ENCODE measurements at places on chromosomes 12 and 14.

DNA sequence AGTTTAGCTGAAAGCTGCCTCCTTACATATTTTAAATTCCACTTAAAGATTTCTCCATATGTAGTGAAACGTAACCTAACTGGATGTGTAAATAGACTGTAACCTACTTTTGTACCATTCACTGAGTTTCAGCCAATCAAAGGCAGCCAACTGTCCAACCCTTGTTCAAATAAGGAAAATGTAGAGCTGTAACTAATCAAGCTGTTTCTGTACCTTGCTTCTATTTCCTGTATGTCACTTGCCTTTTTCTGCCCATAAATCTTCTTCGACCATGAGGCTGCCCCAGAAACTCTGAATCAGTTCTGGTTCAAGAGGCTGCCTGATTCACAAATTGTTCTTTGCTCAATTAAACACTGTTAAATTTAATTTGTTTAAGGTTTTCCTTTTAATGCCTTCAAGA is 6.3 kb downstream of the SLC7A8 start:
- H3K36me3 ChIP-seq, result no peaks in the 10 kb centered on the region
- peaks cover 31% of the 10 kb centered on the region for H3K27me3 ChIP-seq
- no peak for DNase-seq
- H3K4me3 ChIP-seq, result no peak overlapping the region

GRCh38 chr14:105527826-105528585 is 1.6 kb downstream of the TMEM121 start:
- H3K27me3 ChIP-seq, result peaks cover 28% of the 10 kb centered on the region
- H3K4me1 ChIP-seq, result no peaks in the 10 kb centered on the region

DNA sequence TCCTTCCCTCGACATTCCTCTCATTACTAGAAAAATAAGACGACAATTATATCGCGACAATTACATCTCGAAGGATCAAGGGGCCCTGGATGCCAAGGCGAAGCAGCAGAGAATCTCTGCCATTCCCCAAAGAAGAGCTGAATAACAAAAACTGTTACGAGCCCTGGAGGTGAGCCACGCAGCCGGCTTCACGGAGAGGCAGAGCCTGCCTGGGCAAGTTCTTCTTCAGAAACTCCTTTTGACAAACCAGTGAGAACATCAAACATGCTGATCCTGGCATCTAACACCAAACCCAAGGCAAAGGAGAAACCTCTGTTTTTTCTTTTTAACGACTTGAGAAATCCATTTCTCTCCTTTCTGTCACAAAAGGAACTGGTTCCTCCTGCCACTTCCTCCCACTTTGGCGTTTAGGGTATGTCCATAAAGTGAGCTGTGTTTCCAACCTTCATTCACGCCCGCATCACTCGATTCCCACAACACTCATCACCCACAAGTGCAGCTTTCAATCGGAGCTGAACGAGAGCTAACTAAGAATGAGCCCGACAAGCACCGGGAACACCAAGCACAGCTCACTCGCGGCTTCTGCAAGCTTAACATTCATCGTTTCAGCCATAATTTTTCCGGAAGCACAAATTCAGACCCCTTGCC is 21.5 kb downstream of the CCDC88C start:
- peak overlapping the region; percentile 93 for H3K27ac ChIP-seq
- no peak for DNase-seq
- H3K4me1 ChIP-seq, result peaks cover 79% of the 10 kb centered on the region
- H3K4me3 ChIP-seq, result peak overlapping the region; percentile 54
- H3K36me3 ChIP-seq, result peaks cover 21% of the 10 kb centered on the region

DNA sequence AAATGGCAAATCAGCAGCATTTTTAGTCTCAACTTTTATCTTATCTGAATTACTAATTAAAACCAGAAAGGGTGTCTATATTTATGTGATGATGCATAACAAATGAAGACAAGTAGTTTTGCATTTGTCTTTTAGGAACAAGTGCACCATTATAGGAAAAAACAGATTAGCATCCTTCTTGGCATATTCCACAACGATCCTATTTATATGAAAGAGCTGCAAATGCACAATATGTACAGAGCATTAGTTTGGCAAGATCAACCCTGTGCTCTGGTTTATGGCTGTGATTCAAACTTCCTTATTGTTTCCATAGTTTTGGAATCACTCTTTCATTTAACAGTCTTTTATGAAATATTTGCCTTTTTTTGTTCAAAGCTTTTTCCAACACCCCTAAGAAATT is 486.8 kb downstream of the KCNH5 start:
- H3K4me3 ChIP-seq, result no peak overlapping the region
- no peaks in the 10 kb centered on the region for H3K36me3 ChIP-seq
- no peak for DNase-seq
- no peaks in the 10 kb centered on the region for H3K4me1 ChIP-seq

GRCh38 chr14:20587489-20588154 is at the start of gene RNASE11:
RNASE11 (minus strand) TSS chr14:20588001.
- H3K36me3 ChIP-seq, result no peaks in the 10 kb centered on the region
- H3K27ac ChIP-seq, result peak within 1 kb of the TSS; percentile 8
- DNase-seq, result no peak
- H3K27me3 ChIP-seq, result peaks cover 8% of the 10 kb centered on the region
- no peak within 1 kb of the TSS for H3K4me3 ChIP-seq

DNA sequence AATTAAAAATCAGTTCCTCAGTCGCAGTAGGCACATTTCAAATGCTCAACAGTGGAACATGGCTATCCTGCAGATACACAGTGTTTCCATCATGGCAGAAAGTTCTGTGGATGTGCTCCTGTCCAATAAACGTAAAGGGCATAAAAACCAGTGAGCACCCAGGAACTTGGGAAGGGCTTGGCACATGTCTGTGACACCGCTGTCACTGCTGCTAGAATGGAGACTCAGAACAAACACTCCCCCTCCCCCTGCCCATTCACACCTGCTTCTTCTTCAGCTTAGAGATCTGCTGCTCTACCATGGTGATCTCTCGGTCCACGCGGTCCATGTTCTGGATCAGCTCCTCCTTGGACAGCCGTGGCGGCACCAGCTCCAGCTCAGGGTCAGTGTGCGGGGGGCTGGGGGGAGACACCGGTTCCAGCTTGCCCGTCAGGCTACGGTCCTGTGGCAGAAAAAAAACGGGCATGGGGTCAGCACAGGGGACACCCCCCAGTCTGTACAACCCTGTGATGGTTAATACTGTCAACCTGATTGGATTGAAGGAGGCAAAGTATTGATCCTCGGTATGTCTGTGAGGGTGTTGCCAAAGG is 94.6 kb downstream of the NCOR2 start:
- no peak overlapping the region for H3K4me3 ChIP-seq
- DNase-seq, result no peak
- H3K36me3 ChIP-seq, result peaks cover 66% of the 10 kb centered on the region

GRCh38 chr12:101570047-101570446 is 24.7 kb upstream of the MYBPC1 start:
- no peak for DNase-seq
- no peaks in the 10 kb centered on the region for H3K27me3 ChIP-seq

DNA sequence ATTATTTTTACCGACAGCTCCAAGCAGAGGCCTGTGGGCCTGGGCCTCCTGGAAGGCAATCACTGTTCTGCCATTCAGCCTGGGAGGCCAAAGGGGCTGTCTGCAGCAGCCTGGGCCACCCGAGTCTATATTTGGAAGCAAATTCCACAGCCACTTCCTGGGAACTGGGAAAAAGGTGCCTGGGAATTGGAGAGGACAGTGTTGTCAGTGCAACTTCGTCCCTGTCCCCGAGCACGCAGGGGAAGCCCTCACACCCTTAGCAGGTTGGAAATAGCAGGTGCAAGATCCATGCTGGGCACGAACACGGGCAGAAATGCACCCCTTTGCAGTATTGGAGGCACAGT is 9.6 kb upstream of the TBX5 start:
- no peaks in the 10 kb centered on the region for H3K4me1 ChIP-seq
- no peak overlapping the region for H3K27ac ChIP-seq
- H3K27me3 ChIP-seq, result peaks cover 44% of the 10 kb centered on the region

DNA sequence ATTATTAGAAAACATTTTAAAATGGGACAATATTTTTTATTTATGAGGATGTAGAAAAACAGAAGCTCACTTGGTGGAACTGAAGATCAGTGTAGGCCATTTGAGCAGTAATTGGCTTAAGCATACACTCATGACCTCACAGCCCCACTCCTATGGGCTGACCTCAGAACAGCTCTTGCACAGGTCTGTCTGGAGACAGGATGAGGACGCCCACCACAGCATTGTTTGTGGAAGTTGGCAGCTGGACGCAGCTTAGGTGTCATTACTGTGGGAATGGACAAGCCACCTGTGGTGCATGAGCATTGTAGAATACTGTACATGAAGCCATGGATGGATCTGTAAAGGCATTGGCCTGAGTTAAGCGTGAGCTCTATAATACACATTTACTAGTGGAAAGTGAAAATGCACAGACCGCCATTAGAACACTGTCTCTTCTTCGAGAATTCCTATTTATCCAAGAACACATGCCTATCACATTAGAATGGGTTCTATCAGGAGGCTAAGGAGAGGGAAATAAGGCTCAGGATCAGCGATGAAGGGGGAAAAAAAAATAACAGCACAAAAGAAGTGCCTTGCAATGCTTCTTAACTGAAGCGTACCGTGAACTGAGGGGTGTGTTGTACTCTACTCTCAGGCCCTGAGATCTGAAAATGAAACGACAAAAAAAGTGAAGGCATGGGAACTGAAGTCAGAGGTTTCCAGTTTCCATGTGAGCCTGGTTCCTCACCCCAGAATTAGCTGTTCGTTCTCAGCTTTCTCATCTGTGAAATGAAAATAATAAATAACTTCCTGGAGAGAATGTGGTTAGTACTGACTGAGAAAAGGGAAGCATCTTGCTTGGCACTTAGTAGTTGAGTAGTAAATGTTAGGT is 33.6 kb downstream of the KCNA1 start:
- no peaks in the 10 kb centered on the region for H3K4me1 ChIP-seq
- peaks cover 5% of the 10 kb centered on the region for H3K27me3 ChIP-seq
- DNase-seq, result no peak
- no peaks in the 10 kb centered on the region for H3K36me3 ChIP-seq
- no peak overlapping the region for H3K27ac ChIP-seq
- no peak overlapping the region for H3K4me3 ChIP-seq

GRCh38 chr12:89476232-89476631 is 48.4 kb downstream of the GALNT4 start:
- H3K36me3 ChIP-seq, result peaks cover 12% of the 10 kb centered on the region
- no peak overlapping the region for H3K4me3 ChIP-seq
- H3K27me3 ChIP-seq, result no peaks in the 10 kb centered on the region
- no peak overlapping the region for H3K27ac ChIP-seq
- DNase-seq, result no peak
- H3K4me1 ChIP-seq, result peaks cover 43% of the 10 kb centered on the region

GRCh38 chr14:92599811-92600210 is 86.2 kb downstream of the RIN3 start:
- no peaks in the 10 kb centered on the region for H3K36me3 ChIP-seq
- H3K27ac ChIP-seq, result no peak overlapping the region
- DNase-seq, result no peak
- H3K4me1 ChIP-seq, result peaks cover 17% of the 10 kb centered on the region

GRCh38 chr14:54483073-54483745 is 5.6 kb downstream of the GMFB start:
- H3K36me3 ChIP-seq, result peaks cover 24% of the 10 kb centered on the region
- no peak for DNase-seq
- H3K27me3 ChIP-seq, result no peaks in the 10 kb centered on the region
- no peak overlapping the region for H3K4me3 ChIP-seq

DNA sequence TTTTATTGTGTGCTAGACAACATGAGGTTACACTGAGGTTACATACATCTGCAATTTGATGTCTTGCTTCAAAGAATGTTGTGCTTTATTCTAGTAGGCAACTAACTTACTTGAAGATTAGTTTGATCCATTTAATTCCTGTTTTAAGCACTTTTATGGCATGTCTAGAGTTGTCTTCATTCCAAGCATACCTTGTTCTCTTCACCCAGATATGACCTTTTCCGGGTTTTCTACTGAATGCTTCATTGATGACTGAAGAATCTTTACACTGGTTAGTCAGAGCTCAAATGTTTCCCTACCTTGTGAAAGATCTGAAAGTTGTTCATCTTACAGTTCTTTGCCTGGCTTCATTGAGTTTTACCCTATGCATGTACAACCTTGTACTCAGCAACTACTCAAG is 274.0 kb upstream of the KITLG start:
- no peak overlapping the region for H3K4me3 ChIP-seq
- no peaks in the 10 kb centered on the region for H3K4me1 ChIP-seq
- no peaks in the 10 kb centered on the region for H3K27me3 ChIP-seq
- H3K36me3 ChIP-seq, result no peaks in the 10 kb centered on the region

DNA sequence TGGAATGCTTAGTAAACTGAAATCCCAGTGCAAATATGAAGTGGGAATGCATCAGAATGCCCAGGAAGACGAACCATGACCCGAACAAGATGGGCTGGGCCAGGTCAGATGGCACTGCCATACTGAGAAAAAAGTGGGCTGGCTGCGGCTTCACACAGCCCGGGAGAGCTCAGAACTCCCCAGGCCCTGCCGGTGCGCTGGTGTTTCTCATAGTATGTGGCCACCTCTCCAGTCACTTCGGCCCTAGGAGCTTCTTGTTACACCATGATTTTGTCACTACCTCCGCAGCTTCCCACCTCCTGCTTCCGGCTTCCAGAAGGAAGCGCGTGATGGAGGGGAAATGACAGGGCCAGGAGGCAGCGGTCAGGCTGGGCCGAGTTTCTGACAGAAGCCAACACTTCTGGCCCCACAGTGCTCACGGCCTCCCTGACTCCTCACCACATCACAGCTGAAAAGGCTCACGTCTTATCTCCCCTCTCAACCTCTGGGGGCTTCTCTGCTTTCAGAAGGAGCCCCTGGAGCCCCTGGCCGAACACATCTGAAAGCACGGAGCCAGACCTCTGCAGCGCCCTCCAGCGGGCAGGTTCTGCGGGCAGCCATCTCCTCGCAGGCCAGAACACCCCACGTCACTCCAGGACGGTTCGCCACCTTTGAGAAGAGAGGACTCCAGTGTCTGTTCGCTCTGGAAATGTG is 30.7 kb downstream of the DAD1 start:
- peaks cover 91% of the 10 kb centered on the region for H3K4me1 ChIP-seq
- peaks cover 2% of the 10 kb centered on the region for H3K27me3 ChIP-seq
- peak overlapping the region; percentile 83 for H3K4me3 ChIP-seq
- peak overlapping the region; percentile 96 for H3K27ac ChIP-seq
- no peak for DNase-seq

DNA sequence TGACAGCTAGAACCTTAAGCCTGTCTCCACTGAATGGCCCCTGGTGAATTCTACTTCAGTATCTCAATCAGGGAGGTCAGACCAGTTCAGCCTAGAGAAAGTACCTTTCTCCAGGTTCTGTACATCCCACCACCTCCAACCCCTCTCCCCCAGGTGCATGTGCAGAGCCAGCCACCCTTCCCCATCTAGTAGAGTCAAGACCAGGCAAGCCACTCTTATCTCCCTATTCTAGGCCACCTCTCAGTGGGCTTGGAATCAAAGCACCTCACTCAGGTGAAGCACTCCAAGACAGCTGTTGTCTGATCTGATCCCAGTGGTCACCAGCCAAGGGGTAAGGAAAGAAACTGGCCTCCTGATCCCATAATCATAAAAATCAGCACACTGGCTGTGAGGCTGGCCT is 340.9 kb downstream of the BCL11B start:
- H3K27me3 ChIP-seq, result no peaks in the 10 kb centered on the region
- H3K36me3 ChIP-seq, result peaks cover 6% of the 10 kb centered on the region
- peaks cover 56% of the 10 kb centered on the region for H3K4me1 ChIP-seq
- no peak overlapping the region for H3K4me3 ChIP-seq
- H3K27ac ChIP-seq, result no peak overlapping the region
- no peak for DNase-seq

- no peak overlapping the region for H3K27ac ChIP-seq
- peaks cover 11% of the 10 kb centered on the region for H3K36me3 ChIP-seq
- H3K27me3 ChIP-seq, result peaks cover 2% of the 10 kb centered on the region
- DNase-seq, result no peak
Measured at GRCh38 chr14:103361867-103362266, 23.3 kb upstream of the MARK3 start.

All from activated T-helper 1 cell treated with anti-CD3 and anti-CD28 coated beads, Interleukin-12 subunit alpha, Interleukin-12 subunit beta, Interleukin-2, Interleukin-4 antibody, amounts not matched to agents 30 ng/mL and 10 ng/mL and 1 ng/mL, durations not matched to agents 14 hours and 24 hours and 36 hours (primary cell).